Hindlimb muscle (tissue), 1 donor: ENCODE measurements at places on chromosomes 7 and 10. TPM values are rescaled to one million over a fixed set of nuclear protein-coding genes. Genes with fewer than 3 reads are reported as not detected.

The ARHGAP22 gene
- 1.3 TPM for polyA plus RNA-seq

The TDRD1 gene
- 0.13 TPM for polyA plus RNA-seq

The CFAP43 gene
- polyA plus RNA-seq = 0.39 TPM

The SAMD9 gene
- polyA plus RNA-seq = 2.9 TPM

The UNC5B gene
- 11.6 TPM for polyA plus RNA-seq

The FEZF1 gene
- 0.12 TPM for polyA plus RNA-seq

The SCD gene
- polyA plus RNA-seq = 28.1 TPM

The IFIT1 gene
- polyA plus RNA-seq = 65.5 TPM

The FKBP9 gene
- polyA plus RNA-seq = 132 TPM

The CNPY1 gene
- polyA plus RNA-seq = not detected

The CUBN gene
- polyA plus RNA-seq = 3.3 TPM

The NUTM2B gene
- 1.6 TPM for polyA plus RNA-seq

The ASB13 gene
- 13.5 TPM for polyA plus RNA-seq

The AMPH gene
- 4.8 TPM for polyA plus RNA-seq

The AKR1C2 gene
- 5.7 TPM for polyA plus RNA-seq

The DDX50 gene
- polyA plus RNA-seq = 46.1 TPM

The OPALIN gene
- not detected for polyA plus RNA-seq

The NYAP1 gene
- polyA plus RNA-seq = 2.2 TPM

The VPS37D gene
- 3.1 TPM for polyA plus RNA-seq

The TCAF2 gene
- 22.4 TPM for polyA plus RNA-seq

The SEC61G gene
- polyA plus RNA-seq = 120 TPM

The FAM221A gene
- polyA plus RNA-seq = 2.5 TPM

The NFE2L3 gene
- 3.0 TPM for polyA plus RNA-seq

The KCNIP2 gene
- polyA plus RNA-seq = 6.0 TPM

The DNAJB6 gene
- polyA plus RNA-seq = 142 TPM

The TMEM196 gene
- not detected for polyA plus RNA-seq

The HDAC9 gene
- polyA plus RNA-seq = 18.6 TPM

The MALRD1 gene
- polyA plus RNA-seq = 1.4 TPM

The OR2A7 gene
- 1.1 TPM for polyA plus RNA-seq

The CHAT gene
- polyA plus RNA-seq = not detected

The NKX1-2 gene
- polyA plus RNA-seq = not detected

The NUTM2D gene
- 12.8 TPM for polyA plus RNA-seq

The CALCR gene
- 11.0 TPM for polyA plus RNA-seq

The LRRC18 gene
- 0.12 TPM for polyA plus RNA-seq
